ENCODE measurements at places on chromosomes 3 and 15.

- no peak for DNase-seq
Observed at GRCh38 chr3:14564741-14565140, 24.6 kb upstream of the GRIP2 start.

- DNase-seq: no peak
Observed at GRCh38 chr3:55661571-55661970, 174.5 kb upstream of the WNT5A start.

- DNase-seq: no peak
Observed at GRCh38 chr15:80087104-80087503, 27.6 kb downstream of the ZFAND6 start.

DNA sequence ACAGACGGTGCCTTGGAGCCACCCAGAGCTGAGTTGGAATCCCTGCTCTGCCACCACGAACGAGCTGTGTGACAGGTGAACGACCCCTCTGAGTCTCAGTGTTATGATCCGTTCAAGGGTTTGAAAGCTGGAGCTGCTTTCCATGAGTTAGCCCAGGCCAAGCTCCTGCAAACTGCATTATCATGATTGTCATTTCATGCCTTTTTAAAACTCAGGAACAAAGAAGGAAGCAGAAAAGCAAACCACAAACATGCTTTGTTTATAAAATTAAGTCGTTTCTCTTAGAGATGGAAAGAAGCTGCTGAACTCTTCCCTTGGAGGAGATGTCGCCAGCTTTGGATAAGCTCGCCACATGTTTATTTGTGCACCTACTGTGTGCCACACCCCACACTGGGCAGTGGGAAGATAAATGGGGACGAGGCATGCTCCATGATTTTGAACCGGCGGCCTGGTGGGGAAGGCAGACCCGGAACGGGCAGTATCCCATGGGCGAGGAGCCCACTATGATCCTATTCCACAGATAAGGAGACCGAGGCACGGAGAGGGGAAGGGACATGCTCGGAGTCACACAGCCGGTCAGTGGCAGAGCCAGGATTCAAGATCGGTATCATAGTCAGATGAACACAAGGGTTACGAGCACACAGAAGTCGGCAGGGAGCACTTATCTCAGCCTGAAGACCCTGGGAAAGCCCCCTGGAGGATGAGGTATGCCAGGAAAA, 15.9 kb downstream of the HRH1 start:
- DNase-seq: peak; percentile 32

DNA sequence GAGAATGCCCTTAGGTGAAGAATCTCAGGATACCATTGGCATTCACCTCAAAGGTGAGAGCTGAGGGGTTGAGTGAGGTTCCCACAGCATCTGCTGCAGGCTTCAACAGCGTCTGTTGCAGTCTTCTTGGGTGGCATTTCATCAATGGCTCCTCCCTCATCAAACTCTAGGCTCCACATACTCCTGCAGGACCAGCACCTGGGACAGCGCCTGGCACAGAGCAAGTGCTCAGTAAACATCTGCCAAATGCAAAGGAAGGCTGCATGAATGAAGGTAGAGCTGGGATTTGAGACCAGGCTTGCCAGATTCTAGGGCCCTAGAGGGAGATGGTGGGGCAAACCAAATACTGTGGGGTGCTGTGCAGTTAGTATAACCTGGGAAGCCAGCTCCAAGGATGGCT, 9.6 kb downstream of the TRH start:
- DNase-seq: no peak

DNA sequence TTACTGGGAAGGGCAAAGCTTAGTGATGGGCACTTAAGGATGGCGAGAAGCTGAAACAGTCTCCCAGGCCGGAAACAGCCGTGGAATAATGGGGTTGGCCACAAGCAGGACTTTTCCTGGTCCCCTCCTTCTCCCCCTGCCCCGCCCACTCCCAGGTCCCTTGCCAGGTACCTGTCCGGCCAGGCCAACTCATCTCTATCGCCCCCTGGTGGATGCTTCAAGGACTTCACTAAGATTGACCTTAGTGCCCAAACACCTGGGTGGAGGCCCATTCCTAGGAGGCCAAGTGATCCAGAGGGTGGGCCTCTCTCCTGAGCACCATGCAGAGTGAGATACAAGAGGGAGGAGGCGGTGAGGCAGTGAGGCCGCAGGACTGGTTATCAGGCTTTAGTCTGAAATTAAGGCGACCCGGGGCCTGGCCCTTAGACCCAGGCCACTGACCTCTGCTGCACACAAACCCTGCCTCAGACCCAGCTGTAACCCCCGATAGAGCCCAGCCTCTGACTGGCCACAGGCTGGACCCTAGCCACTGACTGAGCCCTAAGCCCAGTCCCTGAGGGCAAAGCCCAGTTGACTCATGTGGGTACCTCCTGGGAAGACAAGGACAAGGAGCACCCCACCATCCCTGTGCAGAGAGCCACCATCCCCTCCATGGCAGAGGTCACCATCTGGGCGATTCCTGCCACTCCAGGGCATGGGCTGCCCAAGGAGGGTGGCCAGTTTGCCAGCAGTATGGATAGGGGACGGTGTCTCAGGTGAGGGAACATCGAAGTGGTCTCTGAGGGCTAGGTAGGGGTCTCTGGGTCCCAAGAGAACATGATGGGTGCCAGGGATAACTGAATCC, 37.6 kb downstream of the VIPR1 start:
- DNase-seq: no peak

DNA sequence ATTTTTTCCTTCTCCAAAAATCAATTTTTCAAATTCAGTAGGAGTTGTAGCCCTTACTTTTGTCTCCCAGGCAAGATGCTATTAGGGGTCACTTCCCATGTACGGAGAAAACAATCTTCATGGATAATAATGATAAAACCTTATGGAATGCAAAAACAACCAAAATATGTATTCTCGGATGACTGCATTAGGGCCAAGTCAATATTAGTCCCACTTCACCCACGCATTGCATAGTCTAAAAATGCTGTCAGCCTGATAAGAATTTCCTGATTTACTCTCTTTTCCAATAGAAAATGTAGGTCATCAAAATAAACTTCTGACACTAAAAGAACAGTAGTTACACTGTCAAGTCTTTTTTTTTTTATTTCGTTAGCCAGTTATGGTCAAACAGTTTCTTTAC, 2.7 kb downstream of the VGLL3 start:
- peak; percentile 97 for DNase-seq

DNA sequence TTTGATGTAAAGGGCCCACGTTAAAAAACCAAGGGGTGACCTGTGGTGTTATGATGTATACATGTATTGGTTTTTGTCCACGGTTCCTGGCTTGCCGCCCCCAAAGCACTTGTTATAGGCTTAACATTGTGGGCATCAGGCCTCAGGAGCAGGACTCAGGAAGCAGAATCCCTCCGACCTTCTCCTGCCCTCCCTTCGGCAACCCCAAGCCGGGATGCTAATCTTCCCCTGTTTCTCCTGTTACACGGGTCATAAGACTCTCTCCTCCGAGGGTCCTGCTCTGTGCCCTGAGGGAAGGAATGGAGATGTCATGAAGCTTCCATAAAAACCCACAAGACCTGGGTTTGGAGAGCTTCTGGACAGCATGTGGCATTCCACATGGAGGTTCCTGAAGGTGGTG, 48.8 kb downstream of the RPLP1 start:
- no peak for DNase-seq

Measured in HCEC 1CT (cell line).